Stimulated activated CD8-positive, alpha-beta memory T cell treated with anti-CD3 and anti-CD28 coated beads, Interleukin-7, amount 100 ng/mL, for 24 hours (primary cell): ENCODE measurements at places on chromosomes 2 and 18.

DNA sequence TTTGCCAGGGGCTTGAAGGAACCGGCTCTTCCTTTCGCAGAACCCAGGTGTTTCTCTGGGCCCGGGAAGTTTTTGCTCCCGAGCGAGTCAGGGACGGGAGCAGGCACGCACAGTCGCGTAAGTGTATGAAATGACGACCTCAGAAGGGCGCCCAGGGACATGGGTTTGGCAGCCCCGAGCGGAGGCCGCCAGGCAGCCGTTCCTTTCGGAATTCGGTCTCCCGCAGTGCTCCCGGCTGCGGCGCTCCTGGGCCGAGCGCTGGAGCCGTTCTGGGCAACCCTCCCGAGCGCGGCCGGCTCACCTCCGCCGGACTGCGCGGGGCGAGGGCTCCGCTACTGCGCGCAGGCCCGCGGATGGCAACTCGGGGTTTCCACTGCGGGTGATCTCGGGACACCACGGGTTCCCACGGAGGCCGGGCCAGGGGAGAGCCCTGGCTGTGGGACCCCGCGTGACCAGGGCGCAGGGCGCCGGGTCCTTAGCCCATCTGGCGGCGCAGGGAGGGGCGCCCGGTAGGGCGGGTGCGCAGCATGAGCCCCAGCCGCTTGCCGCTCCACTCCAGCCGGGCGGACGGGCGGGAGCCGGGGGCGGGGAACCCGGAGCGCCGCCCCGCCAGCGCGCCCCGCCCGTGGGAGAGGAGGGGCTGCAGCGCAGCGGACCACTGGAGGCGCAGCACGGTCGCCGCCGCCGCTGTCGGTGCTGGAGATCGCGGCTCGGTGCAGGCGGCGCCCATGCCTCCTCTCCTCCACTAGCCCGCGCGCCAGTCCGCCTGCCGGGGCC lies at the start of gene OSBPL6:
TSS of gene OSBPL6 (plus strand) at position 690 of the 777 bp plus-strand sequence. CDS start 111,673 bp downstream, outside the sequence.
- peak; percentile 17 for DNase-seq

- DNase-seq: no peak
Observed at GRCh38 chr2:98535971-98536677, 72.2 kb downstream of the COA5 start.

- DNase-seq: no peak
Observed at GRCh38 chr2:84077496-84077895, 381.6 kb downstream of the SUCLG1 start.

DNA sequence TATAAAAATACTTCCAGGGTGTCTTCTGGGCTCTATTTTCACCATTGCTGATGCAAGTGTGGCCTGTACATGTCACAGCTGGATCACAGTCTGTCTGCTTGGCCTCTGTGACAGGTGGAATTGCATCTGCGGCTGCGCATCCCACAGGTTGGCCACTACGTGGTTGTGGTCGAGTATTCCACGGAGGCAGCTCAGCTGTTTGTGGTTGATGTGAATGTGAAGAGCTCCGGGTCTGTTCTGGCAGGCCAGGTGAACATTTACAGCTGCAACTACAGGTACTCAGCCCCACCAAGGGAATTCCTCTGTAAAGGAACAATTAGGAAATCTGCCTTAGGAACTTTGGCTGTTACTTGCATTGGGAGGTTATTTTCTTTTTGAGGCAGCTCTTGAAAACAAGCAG lies 144.5 kb downstream of the LAMA3 start:
- no peak for DNase-seq

DNA sequence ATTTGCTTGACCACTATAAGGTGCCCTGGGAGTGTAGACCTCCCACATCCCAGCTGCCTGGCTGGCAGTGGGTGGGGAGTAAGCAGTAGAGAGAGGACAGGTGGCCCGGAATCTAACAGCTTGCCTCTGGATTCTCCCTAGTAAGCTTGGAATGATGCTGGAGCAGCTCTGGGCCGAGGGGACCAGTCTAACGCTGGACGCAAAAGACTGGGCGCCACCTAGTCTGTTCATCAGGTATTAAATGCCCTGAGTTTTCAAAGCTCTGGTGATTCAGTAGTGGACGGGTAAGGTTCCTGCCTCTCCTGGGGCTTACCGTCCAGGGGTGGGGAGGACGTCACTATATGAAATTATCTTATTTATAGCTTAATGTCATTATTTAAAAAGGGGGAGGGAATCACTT lies 648 bp upstream of the LYPD6B start:
- no peak for DNase-seq
